C1 segment of cervical spinal cord (tissue), 14 donors: ENCODE measurements at places on chromosomes 2 and 18.

DNA sequence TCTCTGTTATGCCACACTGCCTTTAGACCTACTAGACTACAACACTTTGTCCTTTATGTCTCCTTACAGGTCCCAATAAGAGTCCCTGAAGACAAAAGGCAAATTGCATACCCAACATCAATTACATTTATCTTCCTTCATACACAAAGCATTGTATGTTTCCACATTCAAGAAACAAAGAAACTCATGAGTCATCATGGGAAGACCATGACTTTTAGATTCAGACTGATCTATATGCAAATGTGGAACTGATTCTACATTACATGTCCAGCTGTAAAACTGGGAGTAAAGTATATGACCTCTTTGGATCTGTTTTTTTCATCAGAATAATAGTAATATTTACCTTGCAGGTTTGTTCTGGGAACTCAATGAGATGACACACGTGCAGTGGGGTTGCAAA is 25.2 kb upstream of the HNMT start:
- DNase-seq: no peak

DNA sequence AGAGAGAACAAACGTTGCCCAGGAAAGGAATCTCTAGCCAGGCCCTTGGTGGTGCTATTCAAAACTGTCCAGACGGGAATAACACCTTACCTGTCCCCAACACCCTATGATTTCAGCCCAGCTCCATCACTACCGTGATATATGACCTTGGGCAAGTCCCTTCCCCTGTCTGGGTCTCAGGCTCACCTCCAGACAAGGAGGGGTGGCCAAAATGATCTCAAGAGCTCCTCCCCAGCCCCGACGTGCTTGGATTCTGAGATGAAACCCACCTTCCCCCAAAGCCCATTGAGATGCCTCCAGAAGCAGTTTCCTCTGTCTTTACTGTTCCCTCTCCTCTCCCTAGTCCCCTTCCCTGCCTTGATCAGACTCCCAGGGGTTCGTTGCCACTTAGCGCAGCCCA is 1.5 kb downstream of the KCNK3 start:
- DNase-seq: no peak

DNA sequence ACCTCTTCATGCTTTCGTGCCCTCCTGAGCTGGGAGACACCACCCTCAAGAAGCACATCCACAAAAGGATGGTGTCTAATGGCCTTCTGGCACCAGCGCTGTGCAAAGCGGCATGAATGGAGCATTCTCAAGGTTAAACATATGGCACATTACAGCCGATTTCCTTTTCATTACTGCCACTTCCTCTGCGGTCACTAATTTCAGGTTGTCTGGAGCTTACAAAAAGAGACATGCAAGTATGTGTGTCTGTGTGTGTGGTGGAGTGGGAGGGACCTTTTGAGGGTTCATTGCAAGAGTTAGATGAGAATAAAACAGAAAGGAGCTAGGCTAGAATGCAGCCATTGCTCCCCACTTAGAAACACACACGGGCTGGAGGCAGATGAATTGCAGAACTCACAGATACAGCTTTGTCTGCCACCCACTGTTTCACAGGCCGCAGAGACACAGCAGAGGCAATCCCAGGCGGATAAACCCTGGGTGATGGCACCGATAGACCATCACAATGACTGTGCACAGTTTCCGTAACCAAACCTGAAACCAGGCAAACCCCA is 76.0 kb downstream of the TGIF1 start:
- DNase-seq: no peak

DNA sequence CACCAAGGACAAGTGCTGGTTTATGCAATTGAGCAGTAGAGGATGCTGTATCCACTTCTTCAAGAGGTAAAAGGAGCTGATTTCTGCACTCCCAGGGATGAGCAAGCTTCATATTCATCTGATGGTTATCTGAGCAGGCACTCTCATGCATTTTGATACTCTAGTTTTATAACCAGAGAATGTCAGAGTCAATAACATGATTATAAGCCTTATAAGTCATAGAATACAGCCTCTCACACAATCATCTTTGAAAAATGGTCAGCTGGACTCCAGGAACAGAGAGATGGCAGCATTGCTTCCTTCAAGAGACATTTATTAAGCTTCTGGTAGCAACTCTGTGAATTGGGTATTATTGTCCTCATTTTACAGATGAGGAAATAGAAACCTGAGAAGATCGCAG is 167.1 kb downstream of the SLC8A1 start:
- no peak for DNase-seq

DNA sequence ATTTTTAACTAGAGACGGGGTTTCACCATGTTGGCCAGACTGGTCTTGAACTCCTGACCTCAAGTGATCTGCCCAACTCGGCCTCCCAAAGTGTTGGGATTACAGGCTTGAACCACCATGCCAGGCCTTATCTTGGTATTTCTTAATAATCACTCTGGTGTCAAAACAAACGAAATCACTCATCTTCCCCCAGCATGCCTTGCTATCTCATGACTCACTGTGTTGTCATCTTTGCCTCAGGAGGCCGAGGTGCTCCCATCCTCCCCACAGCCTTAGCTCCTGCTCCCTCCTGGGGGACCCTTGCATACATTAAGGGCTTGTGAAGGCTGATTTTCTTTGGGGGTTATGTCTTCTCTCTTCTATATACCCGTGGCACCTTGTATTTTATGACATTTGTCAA is 250.1 kb upstream of the DPP10 start:
- DNase-seq: no peak

- no peak for DNase-seq
Observed at GRCh38 chr18:62396381-62396780, 71.3 kb downstream of the TNFRSF11A start.

GRCh38 chr2:150963336-150963735 is 298.3 kb downstream of the RBM43 start:
- DNase-seq: no peak

DNA sequence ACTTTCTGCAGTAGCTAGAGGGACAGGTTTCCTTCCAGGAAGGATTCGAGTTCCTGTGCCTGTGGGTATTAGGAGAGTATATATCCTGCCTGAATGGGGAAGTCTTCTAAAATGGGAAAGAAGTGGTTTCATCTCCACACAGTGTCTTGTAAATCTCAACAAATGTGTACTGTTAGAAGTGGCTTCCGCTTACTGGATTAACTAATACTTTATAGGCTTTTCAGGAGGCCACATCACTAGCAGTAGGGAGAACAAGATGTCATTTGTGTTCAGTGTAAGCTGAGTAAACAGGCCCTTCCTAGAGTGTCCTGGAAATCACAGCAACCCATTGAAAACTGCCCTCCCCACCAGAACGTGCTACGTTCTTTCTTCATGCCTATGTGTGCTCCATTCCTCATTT is 12.5 kb upstream of the POLR1B start:
- DNase-seq: no peak

DNA sequence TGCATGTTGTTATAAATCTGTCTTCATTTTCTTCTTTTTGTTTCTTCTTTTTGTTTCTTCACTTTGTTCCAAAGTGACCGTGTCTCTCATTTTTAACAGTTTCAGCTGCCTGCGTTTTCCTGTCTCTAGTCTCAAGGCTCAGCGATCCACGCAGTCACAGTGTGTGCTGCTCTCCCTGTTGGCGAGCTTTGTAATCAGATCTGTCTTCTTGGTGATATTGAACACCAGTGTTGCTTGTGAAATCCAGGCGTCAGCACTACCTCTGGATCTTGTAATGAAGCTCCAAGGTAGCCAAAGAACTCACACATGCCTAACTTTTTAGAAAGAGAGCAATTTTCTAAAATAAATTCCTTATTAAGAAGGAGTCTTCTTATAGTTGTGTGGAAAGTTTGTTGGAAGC is 13.2 kb downstream of the SNTG2 start:
- DNase-seq: no peak

GRCh38 chr2:20525041-20526035 is 78.5 kb downstream of the RHOB start:
- DNase-seq: no peak

DNA sequence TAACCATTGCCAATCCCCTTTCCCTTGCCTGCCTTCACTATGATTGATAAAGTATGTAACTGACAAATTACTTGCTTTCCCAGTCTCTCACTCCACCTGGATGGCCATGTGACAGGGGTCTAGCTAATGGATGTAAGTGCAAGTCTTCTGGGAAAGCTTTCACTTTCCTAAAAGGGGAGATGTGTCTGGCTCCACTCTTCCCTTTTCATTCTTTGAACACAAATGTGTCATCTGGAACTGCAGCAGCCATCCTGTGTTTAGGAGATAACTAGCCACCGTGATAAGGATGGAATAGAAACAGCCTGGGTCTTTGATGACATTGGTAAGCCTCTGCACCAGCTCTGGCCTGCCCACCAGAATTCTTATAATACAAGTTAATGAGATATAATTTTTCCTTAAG is 38.2 kb downstream of the SNRPD1 start:
- no peak for DNase-seq

DNA sequence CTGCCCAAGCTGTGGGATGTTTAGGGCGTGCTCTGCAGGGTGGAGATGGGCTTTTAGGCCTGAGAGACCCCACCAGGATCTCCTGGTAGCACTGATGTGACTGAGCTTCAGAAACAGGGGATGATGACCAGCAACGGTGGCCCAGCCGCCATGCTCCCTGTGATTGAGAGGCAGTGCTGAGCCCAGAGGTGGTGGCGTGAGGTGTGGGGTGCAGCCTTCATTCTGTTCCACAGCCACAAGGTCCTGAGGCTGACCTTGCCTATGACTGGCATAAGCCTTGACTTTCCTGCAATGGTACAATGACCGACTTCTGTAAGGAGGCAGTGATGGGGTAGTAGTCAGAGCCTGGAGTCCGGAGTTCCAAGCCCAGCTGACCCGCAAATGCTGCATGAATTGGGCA is 263.3 kb downstream of the TSN start:
- DNase-seq: no peak

DNA sequence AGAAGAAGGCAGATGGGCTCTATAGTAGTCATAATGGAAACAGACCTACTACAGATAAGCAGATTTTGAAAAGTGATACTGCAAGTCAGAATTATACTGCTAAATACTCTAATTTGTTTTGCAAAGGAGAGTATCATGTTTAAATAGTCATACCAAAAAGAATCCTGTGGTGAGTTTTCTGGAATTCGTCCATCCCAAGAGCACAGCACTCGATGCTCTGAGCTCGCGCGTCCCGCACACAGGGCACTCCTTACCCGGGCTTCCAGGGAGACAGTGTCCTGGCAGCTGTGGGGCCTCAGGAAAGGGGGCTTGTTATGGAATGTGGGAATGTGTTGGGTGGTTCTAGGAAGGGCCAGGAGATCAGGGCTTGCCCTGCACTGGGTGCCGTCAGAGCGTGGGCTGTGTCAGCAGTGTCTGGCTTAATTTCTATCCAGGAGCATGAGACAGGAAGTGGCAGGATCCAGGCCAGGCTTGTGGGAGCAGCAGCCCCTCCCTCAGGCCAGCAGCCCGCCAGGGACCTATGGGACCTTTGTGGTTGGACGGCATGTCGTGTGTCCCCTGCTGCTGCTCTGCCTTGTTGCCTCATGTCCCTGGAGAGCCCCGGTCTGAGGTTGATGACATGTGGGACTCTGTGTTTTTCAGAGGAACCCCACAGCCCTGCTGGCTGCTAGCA is 193.2 kb upstream of the TPO start:
- no peak for DNase-seq
